Activated naive CD4-positive, alpha-beta T cell treated with anti-CD3 and anti-CD28 coated beads for 36 hours (primary cell): ENCODE measurements at places on chromosomes 13 and 19. TPM values are rescaled to one million over a fixed set of nuclear protein-coding genes. Genes with fewer than 3 reads are reported as not detected.

- no peak for DNase-seq
These were observed 147.3 kb downstream of the KCNRG start for GRCh38 chr13:50162567-50162966.

DNA sequence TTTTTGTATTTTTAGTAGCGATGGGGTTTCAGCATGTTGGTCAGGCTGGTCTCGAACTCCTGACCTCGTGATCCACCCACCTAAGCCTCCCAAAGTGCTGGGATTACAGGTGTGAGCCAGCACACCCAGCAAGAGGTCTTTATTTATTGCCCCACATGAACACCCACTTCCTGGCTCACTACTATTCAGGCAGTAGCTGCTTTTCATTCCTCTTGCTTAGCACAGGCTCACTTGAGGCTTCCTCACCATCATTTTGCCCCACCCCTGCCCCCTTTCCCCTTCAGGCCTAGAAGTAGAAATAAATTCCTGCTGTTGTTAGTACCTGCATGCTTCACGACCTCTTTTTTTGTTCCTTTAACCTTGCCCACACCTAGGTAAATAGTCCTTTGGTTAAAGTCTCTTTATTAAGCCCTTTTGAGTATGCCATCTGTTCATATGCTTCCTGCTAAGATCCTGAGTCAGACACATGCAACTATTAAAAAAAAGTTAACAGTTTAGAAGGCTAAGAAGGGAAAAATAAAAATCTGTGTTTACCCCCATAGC lies 33.5 kb upstream of the ITM2B start:
- peak; percentile 6 for DNase-seq

DNA sequence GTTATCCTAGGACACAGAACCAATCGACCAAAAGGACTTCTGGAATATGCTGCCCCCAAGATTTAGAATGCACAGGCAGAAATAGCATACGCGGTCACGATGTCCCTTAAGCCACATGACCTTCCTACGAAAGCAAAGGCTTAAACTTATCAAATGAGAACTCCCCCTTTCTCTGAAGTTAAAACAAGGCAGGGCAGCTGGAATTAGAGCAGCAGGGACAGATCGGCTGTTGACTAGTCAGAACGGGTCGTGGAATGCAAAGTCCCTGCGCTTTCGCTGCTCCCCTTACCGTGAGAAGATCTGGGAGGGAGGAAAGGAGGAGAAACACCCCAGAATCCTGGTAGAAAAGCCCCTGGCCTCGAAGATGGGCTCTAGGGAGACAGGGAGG lies 799 bp upstream of the USPL1 start:
- DNase-seq, result peak; percentile 64

DNA sequence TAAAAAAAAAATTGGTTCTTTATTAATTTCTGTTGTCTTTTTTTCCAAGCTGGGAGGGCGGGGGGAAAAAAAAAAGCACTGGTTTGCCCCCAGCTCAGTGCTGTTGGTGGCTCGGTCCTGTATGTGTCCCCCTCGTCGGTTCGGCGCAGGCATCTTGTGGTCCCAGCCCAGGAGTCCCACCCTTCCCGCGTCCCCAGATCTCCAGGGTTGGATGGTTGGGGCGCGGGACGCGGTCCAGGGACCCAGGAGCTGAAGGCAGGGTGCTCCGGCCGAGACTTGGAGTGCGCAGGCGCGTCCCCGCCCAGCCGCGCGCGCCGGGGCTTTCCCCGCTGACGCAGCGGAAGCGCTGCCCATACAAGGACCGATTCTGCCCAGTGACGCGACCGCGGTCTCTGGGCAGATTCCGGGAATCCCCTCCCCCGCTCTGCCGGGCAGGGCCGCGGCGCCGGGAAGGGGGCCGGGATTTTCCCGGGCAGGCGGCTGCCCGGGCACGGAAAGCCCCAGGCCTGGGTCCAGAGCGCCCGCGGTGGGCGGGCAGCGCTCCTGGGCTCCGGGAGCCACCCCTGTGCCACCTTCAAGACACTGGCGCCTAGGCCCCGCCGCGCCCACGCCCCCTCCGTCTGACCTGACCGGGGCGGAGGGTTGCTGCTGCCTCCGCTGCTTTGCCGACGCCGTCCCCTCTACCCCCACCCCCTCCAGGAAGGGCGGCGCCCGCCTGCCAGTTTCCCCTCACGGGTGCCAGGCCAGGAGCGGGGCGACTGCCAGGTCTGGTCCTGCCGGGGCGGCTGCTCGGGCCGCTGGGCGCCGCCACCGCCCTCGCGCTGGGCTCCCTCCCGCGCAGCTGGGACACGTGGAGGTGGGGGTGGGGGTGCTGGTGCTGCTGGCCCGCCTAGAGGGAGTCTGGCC lies 2.3 kb downstream of the JUNB start:
- DNase-seq, result peak; percentile 93

DNA sequence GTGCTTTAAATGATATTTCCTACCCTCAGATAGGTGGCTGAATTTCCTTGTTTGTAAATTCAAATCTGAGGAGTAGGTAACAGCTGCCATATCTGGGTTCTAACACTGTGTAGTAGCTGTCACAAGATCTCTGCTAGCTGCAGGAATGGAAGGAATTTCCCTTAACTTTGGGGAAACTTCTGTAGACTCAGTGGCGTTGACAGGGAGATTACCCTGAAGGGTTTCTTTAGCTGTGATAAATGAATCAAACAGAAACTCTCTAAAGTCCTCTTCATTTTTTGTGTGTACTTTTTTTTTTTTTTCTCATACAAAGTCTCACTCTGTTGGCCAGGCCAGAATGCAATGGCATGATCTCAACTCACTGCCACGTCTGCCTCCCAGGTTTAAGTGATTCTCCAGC lies 5.3 kb upstream of the EPSTI1 start:
- DNase-seq, result peak; percentile 30

Gene SIAH3
- total RNA-seq, result 0.12 TPM

DNA sequence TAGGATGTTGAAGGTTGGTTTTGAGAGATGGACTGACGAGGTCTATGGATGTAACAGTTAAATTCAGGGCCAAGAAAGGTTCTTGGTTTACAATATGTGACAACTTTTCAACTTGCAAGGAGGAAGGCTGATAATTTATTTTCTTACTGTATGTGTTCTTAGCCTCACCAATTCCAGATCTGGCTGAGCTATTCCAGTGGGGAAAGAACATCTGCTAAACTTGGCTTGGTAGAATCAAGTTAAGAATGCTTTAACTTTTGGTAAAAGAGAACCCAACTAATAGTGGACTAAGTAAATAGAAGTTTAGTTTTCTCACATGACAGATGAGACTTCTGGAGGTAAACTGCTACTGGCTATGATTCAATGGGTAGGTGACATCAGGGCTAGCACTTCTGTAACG lies 222.9 kb downstream of the KLF5 start:
- no peak for DNase-seq

- DNase-seq, result peak; percentile 81
These were observed 17.4 kb upstream of the KCTD12 start for GRCh38 chr13:76903544-76904162.

- no peak for DNase-seq
These were observed 70.6 kb downstream of the ATP11A start for GRCh38 chr13:112760435-112760834.

Gene YJEFN3
- 6.5 TPM for total RNA-seq

GRCh38 chr13:43353631-43354030 lies 330.2 kb downstream of the DNAJC15 start:
- DNase-seq, result no peak

Gene KLK10
- total RNA-seq, result not detected

Gene ICAM1
- total RNA-seq, result 12.0 TPM

DNA sequence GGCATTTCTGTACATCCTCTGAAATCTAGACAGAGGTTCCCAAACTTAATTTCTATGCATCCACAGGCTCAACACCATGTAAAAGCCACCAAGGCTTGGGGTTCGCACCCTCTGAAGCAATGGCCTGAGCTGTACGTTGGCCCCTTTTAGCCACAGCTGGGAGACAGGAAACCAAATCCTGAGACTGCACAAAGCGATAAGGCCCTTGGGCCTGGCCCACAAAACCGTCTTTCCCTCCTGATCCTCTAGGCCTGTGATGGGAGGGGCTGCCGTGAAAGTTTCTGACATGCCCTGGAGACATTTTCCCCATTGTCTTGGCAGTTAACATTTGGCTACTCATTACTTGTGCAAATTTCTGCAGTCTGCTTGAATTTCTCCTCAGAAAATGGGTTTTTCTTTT lies 766.4 kb downstream of the GPC5 start:
- no peak for DNase-seq

- DNase-seq, result no peak
These were observed 9.8 kb upstream of the DACT3 start for GRCh38 chr19:46670813-46671212.

DNA sequence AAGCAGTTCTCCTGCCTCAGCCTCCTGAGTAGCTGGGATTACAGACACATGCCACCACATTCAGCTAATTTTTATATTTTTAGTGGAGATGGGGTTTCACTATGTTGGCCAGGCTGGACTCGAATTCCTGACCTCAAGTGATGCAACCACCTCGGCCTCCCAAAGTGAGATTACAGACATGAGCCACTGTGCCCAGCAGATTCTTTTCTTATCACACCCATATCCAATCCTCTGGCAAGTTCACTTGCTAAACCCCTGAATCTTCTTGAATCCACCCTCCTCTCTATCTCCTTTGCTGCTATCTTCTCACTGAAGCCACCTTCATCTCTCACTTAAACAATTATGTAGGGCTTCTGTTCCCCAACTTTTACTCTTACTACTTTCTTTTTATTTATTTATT lies 17.5 kb downstream of the TMEM143 start:
- no peak for DNase-seq

Gene KCNJ14
- total RNA-seq, result 1.7 TPM

GRCh38 chr19:1675633-1676350 lies 23.4 kb upstream of the TCF3 start:
- no peak for DNase-seq

GRCh38 chr19:16521715-16522289 lies 20.4 kb downstream of the CHERP start:
- no peak for DNase-seq

Gene MBD3L2
- not detected for total RNA-seq

DNA sequence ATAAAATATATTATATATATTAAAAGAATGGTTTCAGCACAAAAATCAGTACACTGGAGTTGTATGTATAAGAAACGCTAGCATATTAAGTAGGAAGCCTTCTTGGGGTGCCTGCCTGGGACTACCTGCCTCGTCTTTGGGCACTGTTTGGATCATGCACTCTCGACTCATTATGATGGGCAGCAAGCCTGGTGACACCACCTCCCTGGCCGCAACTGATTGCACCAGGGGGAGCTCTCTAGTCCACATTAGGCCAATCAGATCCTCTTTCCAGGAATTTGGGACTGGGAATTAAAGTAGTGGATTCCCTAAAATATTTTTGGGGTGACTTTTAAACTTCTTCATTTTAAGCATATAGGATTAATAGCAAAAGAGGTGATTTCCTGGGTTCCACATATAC lies 56.0 kb upstream of the RGCC start:
- peak; percentile 16 for DNase-seq

Gene C13orf42
- not detected for total RNA-seq

Gene ZNF568
- total RNA-seq, result 6.3 TPM

- peak; percentile 35 for DNase-seq
These were observed 16.2 kb downstream of the CERS1 start for GRCh38 chr19:18879579-18880373.

Gene ATP8A2
- 0.24 TPM for total RNA-seq

DNA sequence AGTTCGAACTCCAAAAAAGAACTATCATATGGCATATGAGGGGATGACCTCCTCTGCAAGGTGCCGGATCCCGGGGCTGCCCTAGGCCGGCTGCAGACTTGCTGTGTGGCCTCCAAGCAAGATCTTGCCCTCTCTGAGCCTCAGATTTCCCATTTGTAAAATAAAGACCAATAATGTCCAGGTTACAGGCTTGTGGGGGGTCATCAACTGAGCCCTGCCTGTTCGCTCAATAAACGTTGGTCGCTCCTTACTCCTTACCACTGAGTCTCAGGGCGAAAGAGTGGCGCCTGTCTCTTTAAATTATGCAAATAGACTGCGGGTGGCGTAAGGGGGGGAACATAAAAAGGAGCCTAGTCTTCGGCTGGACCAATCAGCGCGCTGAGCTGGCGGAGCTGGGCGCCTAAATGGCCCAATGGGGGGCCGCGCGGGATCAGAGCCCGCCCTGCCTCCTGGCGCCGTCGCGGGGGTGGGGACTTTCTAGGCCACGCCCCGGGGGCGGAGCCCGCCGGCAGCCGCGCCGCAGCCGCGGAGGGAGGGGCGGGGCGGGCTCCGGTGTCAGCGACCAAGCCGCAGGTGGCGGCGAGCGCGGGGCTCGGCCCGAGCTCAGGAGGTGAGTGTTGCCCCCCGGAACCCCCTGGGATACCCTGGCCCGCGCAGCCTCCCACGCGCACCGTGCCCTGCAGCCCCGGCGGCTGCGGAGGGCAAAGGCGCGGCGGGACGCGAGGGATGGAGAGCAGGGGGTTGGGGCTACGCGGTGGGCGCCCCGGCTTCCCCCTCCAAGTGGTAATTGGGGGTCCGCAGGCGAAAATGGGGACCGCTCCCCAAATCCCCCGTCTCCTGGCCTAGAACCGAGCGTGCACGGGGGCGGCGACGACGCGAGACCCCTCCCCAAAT lies 3.8 kb upstream of the FCHO1 start:
- DNase-seq, result peak; percentile 97

GRCh38 chr13:51222686-51223559 lies 725 bp downstream of the FAM124A start:
- no peak for DNase-seq

GRCh38 chr19:4732680-4733114 lies 9.1 kb upstream of the DPP9 start:
- peak; percentile 62 for DNase-seq

GRCh38 chr19:51702103-51702824 lies 9.1 kb downstream of the SPACA6 start:
- peak; percentile 73 for DNase-seq

Gene ZNF813
- total RNA-seq, result 5.6 TPM

GRCh38 chr19:52520013-52520412 lies 7.5 kb upstream of the ZNF808 start:
- no peak for DNase-seq

DNA sequence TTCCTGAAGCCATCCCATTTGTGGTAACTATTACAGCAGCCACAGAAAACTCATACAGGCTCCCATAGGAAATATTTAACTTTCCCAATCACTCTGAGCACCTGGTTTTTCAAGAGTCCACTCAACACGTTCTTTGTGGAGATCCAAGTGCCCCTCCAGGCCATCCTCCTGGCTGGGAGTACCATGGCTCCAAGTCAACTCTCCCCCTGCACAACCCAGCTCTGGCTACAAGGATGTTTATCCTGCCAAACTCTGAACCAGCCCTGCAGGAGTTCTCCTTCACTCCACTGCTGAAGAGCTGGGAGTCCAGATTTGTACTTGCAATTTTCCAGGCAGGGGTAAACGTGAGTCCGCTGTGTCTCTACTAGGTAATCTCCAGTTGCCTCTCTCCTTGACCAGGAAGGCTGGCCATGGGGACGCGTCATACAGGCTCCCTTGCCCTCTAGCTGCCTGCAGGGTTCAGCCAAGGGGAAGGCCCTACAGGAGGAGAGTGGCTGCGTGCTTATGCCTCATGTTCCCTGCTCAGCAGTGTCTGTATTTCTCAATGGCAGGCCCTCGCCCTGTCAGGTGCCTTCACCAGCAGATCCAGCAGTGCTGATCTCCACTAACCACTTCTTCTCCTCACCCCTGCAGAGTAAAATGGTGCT lies 29.9 kb upstream of the ARGLU1 start:
- DNase-seq, result no peak

DNA sequence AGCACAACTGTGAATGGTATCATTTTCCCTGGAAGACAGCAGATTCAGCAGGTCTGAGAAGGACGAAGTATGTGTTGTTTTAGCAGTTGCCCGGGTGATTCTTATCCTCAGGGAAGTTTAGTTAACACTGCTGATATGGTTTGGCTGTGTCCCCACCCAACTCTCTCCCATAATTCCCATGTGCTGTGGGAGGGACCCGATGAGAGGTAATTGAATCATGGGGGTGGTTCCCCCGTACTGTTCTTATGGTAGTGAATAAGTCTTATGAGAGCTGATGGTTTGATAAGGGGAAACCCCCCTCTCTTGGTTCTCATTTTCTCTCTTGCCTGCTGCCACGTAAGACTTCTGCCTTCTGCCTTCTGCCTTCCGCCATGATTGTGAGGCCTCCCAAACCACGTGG lies 81.0 kb upstream of the UBAC2 start:
- DNase-seq, result peak; percentile 60
